ENCODE measurements at places on chromosomes 3 and 15. TPM values are rescaled to one million over a fixed set of nuclear protein-coding genes. Genes with fewer than 3 reads are reported as not detected.

- no peak for DNase-seq
Observed at GRCh38 chr3:9308298-9308990, 54.4 kb upstream of the THUMPD3 start.

DNA sequence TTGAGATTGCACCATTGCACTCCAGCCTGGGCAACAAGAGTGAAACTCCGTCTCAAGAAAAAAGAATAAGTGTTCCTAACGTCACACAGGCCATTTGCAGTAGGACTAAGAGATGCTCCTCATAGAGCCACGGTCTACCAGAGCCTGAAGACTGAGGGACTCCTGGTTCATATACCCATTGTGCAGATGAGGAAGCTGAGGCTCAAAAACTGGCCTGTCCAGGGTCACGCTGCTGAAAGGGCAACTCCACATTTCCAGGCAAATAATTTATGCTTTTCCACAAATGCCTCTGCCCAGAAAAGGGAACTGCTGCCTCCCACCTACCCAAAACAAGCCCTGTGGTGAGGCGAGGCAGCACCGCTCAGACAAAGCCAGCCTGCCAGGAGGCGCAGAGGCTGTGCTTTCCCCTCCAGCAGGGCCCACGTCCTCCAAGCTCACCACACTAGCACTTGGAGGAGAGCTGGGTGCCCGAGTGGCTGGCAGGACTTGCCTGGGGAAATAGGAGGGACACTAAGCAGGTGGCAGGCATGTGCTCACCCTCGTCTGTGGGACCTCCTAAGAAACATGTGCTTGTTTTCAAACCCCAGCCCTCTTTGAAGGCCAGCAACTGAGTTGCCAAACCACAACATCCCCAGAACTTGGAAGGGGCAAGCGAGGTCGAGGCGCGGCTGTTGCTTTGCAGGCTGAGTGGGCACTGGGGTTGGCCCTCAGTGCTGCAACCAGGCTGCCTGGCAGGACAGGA, 195.6 kb downstream of the XXYLT1 start:
- no peak for DNase-seq

DNA sequence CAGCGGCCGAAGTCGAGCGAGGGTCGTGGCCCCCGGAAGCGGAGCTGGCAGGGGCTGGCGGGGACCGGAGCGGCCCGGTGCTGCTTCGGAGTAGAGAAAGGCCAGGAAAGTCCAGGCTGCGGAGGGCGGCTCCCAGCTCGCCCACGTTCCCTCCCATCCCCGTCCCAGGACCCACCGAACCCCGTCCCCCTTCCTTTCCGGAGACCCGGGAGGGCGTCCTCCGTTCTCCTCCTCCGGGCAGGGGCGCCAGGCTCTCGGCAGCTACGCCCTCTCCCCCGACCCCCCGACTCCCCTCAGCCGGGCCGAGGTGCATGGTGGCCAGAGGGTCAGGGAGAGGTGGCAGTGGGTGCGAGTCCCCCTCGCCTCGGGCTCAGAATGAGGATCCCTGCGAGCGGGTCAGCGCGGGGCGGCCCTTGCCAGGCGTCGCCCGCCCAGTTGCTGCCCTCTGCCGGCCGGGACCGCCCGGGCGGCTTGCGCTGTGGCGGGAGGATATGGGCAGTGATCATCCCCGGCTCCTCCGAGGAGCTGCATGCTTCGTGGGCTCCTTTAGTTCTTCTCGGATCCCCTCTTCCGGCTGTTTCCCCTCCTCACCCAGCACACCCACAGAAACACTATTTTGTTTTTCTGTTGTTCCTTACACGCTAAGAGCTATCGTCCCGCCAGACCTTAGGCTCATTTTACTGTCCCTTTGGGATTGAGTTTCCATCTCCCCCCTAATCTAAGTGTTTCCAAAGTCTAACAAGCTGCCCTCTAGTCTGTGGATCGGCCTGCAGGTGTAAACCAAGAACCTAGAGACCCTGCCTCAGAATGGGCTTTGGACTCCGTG, 744 bp upstream of the ALDH1A2 start:
- DNase-seq: peak; percentile 66

- no peak for DNase-seq
Observed at GRCh38 chr15:67135494-67135893, 70.1 kb downstream of the SMAD3 start.

GRCh38 chr15:41919201-41919820, 25.5 kb upstream of the SPTBN5 start:
- peak; percentile 70 for DNase-seq

MME gene
- polyA plus RNA-seq: 0.84 TPM
